Ecto neural progenitor cell (in vitro differentiated cells): ENCODE measurements at places on chromosomes 3 and 15.

- no peak for DNase-seq
Measured at GRCh38 chr3:18062657-18063025, 320.2 kb upstream of the TBC1D5 start.

DNA sequence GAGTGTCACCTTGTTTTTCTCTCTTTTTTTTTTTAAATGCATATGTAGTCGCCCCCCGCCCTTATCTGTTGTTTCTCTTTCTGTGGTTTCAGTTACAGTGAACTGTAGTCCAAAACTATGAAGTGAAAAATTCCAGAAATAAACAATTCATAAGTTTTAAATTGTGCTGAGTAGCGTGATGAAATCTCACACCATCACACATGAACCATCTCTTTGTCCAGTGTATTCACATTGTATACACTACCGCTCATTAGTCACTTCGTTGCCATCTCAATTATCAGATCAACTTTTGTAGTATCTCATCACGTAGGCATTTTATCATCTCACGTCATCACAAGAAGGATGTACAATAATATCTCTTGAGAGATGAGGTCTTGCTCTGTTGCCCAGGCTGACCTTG lies 62.5 kb upstream of the MLF1 start:
- no peak for DNase-seq

- no peak for DNase-seq
Measured at GRCh38 chr15:75468913-75469598, 17.6 kb upstream of the SIN3A start.

DNA sequence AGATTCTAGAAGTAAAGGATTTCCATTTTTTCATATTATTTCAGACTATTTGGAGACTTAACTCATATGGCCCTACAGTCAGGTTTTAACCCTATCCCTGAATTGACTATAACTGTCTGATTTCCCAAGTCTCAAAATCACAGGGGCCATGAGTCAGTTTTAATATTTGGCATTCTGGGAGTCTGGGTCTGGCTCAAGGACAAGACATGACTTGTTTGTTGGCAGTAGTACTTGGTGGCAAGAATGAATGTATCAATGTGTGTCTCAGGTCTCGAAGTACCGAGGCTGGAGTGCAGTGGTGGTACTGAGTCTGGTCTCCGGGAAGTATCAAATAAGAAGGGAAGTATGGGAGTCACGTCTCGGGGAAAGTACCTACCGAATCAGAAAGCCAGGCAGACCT lies 10.8 kb downstream of the UMPS start:
- DNase-seq: no peak

DNA sequence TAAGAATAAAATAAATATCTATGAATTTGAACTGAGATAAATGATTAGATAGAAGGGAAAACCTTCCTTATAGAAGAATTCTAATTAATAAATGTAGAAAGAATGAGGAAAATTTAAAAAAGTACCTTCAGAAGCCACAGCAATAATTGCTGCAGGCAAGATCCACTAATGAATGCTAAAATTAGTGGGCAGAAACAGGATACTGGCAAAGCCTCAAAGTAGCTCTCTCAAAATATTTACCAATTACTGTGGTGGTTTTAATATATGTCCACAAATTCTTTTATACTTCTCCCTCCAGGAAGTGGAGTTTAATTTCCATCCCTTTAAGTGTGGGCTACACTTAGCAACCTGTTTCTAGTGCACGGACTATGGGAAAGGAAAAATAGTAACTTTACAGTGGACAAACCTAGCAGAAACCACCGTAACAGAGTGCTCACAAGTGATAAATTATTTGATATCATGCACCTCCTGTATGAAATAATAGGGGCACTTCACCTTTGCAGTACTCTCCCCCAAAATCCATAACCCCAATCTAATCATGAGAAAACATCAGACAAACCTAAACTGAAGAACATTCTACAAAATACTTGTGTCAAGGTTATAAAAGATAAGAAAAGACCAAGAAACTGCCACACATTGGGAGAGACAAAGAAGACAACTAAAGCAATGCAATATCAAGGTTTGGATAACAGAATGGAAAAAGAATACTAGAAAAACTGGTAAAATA lies 6.8 kb downstream of the PEAK1 start:
- no peak for DNase-seq

DNA sequence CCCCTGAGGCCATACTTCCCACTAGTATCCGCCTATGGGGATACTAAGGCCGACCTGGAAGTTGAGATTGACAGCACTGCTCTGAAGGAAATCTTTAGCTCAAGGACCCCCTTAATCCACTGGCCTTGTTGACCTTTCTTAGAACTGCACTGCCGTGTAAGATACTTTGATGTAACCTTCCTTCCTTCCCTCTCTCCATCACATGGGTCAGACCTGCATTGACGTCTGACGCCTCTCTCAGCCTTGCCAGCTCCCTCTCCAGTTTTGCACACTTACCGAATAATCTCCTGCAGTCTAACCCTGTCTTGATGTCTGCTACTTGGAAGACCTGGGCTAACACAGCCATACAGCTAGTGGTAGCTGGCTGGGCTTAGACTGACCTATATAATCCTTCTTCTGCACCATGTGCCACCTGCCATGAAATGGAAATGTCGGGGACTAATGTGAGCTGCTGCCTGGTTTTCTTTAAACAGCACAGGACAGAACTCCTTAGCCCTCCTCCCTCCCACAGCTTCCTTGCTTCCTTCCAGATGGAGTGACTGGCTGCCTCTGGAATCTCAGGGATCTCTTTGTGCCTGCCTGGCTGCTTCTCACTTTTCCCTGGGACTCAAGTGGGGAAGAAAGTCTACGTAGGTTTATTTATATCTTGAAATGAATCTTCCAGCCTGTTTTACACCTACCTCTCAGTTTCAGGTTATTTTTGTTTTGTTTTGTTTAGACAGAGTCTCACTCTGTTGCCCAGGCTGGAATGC lies 39.2 kb upstream of the HERC1 start:
- no peak for DNase-seq

- peak; percentile 75 for DNase-seq
Measured at GRCh38 chr15:73851689-73852088, 21.7 kb upstream of the TBC1D21 start.

DNA sequence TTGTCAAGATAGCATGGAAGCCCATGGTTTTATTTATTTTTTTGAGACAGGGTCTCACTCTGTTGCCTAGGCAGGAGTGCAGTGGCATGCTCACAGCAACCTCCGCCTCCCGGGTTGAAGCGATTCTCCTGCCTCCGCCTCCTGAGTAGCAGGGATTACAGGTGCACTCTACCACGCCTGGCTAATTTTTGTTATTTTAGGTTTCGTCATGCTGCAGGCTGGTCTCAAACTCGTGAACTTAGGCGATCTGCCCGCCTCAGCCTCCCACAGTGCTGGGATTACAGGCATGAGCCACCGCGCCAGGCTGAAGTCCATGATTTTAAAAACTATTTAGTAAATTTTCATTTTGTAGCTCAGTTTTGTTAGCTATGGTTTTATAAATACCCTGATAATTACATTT lies 2.7 kb upstream of the ACTR8 start:
- no peak for DNase-seq

DNA sequence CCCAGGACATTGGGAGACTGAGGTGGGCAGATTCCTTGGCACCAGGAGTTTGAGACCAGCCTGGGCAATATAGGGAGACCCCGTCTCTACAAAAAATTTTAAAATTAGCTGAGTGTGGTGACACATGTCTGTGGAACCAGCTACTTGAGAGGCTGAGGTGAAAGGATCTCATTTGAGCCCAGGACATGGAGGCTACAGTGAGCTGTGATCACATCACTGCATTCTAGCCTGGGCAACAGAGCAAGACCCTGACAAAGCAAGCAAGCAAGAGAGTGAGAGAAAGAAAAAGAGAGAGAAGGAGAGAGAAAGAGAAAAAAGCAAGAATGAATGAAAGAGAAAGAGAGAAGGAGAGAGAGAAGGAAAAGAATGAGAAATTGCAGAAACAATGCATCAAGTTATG lies 52.1 kb upstream of the CSPG5 start:
- DNase-seq: no peak

DNA sequence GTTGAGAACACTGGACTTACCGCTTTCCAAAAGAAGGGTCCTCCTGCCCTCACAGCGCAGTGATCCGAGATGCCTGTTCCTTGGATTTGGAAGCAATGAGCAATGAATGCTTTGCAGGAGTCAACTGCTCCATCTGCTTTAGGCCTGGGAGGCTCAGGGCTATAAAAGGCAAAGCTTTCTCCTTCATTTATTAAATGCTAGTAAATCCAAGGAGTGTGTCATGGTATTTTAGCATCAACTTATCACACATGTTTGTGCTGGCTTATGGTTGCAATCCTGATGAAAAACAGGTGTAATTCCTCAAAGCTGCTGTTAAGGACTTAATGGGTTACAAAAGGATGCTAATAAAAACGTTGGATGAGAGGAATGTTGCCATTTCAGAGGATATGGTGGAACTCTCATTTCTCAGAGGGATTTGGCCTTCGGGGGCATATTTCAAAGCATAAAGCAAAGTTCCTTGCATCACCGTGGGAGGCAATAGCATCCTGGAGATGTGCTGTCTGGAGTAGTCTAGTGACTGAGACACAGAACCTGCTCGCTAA lies 158.5 kb upstream of the TPM1 start:
- no peak for DNase-seq
